ENCODE measurements at places on chromosomes 16 and 17.
A peak's percentile ranks its signal among the peaks of the same experiment; 100 is the strongest.

GRCh38 chr17:39709319-39709997, 9.6 kb downstream of the ERBB2 start:
- DNase-seq: no peak

DNA sequence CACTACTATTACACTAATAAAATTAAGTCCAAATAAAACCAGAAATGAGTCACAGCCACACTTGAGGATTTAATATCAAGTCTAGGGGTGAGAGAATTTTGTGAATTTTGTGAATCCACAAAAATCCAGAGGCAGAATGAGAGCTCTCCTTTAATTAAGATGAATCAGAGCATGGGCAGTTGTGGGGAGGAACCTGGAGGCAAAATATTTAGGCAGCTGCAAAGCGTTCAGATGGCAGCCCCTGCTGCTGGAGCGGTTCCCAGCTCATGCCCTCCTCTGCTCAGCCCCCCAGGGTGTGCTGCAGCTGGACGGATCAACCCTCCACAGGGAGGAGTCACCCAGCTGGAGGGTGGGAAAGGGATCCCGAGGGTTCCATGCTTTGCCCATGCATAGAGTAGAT, 43.4 kb upstream of the IRX6 start:
- DNase-seq: no peak

DNA sequence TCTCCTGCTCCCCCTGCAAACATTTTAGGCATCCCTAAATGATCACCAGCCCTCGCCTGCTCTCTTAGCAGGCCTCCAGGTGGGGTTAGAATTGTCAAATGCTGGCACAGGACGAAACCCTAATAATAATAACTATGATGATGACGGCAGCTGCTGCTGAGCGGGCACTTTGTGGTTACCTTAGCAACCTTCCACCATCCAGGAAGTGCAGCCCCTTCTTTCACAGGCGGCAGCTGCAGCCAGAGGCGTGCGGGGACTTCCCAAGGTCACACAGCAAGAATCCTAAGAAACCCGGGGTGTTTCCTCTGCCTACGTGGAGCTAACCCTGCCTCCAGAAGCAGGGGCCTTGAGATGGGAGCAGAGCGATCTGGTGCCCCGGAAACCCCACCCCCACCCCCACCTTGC, 22.4 kb upstream of the EIF1 start:
- DNase-seq: peak; percentile 65

GRCh38 chr16:7294020-7294419, 38.6 kb upstream of the RBFOX1 start:
- no peak for DNase-seq

- DNase-seq: no peak
Observed at GRCh38 chr17:606508-607250, 108.0 kb downstream of the VPS53 start.

Data from aorta (tissue), 5 donors.